ENCODE measurements at places on chromosomes 3 and 15. TPM values are rescaled to one million over a fixed set of nuclear protein-coding genes. Genes with fewer than 3 reads are reported as not detected.

The PHLDB2 gene
- 89.3 TPM for total RNA-seq

The DNAH1 gene
- 2.2 TPM for total RNA-seq

The XCR1 gene
- total RNA-seq: not detected

- DNase-seq: no peak
Observed at GRCh38 chr3:16464511-16465148, 48.9 kb downstream of the RFTN1 start.

GRCh38 chr3:73473181-73473897, 151.4 kb downstream of the PDZRN3 start:
- no peak for DNase-seq

DNA sequence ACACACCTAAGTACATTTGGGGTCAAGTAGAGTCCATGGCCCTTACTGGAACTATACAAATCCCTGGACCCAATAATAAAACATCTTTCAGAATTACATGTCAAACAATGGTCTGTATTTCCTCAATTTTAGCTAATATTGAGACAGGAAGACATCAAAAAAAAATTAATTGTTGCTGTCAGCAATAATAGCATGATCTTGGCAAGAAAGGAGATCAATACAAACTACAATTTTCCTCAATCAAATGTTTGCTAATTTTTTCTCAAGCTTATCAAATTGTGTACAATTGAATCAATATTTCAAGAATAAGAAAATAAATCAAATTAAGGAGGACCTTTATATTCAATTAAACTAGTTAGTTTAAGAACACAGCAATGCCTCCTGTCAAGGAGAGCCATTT, 62.6 kb downstream of the FSIP1 start:
- no peak for DNase-seq

- DNase-seq: no peak
Observed at GRCh38 chr15:50066202-50066601, 52.8 kb downstream of the ATP8B4 start.

DNA sequence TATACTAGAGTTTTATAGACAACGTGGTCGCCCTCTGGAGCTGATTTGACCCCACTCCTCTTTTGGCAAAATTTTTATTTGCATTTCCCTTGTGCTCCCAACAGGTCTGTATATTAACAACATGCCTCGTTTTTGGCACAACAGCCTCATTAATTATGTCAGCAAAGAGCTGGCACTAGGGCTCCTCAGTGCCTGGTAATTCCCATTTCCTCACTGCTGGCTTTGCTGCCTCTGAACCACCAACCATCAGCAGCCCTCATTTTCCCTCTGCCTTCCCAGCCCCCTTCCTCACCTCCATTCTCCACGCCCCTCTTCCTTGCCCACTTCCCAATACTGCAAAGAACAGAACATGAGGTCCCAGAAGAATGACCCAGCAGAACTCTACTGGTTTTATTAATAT, 204.8 kb downstream of the ABHD5 start:
- DNase-seq: no peak

- DNase-seq: no peak
Observed at GRCh38 chr15:69887553-69887952, 210.2 kb downstream of the TLE3 start.
